ENCODE measurements at places on chromosomes 1 and 21.

DNA sequence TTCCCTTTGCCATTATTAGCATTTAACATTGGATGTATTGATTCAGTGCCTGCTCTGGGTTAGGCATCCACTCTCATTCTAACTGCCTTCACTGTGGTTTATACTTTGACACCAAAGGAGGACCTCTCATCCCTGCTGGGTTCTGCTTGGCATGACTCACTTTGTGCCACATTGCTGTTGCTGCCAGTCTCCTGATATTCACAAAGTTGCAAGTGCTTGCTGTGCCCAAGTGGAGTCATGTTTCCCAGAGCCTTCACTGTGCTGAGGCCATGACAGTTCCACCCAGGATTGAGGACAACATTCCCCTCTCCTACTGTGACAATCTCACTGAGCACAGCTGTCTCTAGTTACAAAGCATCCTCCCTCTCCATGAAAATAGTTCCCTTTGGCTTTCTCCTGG, 519.9 kb upstream of the USP24 start:
- DNase-seq, result no peak

DNA sequence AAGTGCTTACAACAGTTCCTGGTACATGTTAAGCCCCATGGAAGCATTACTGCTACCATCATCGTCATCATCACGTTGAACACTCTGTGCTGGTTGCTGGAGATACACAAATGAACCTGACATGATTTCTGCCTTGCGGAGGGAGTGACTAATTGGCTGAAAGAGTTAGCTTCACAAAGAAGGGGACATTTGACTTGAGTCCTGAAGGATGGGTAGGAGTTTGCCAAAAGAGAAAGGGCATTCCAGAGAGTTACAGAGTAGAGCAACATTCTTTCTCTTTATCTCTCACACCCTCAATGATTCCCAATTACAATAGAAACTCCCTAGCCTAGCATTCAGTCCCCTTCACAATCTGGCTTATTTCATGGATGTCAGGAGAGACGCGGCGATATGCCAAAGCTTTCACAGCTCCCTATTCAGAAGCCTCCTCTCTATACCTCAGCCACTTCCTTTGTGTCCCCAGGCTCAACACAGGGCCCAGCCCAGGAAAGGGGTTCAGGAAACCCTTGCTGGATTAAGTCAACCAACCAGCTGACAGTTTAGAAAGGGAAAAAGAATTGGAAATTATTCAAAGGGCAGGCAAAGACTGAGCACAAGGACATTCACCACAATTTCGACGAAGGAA, 38.0 kb downstream of the SLC1A7 start:
- DNase-seq, result no peak

DNA sequence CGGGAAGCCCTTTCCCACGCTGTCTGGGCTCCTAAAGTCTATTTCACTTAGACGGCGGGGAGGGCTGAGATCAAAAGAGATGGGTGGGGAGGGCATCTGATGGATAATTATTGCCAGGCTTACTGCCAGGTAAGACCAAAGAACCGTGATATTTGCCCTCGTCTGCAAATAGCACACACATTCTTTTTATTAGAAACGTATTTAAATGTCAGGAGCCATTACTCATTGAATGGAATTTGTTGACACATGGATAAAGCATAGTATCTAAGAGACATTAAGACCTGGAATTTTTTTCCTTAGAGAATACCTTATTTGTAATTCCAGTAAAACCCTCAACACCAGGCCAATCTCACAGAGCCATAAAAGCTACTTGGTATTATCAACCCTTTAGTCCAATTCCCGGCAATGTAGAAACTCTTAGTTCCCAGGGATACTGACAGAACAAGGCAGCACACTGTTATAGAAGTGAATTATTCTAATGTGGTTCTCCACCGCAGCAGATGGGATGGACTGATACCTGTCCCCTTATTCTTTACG, 10.6 kb downstream of the URB1 start:
- DNase-seq, result no peak

GRCh38 chr1:239184561-239185244, 201.7 kb upstream of the CHRM3 start:
- no peak for DNase-seq

- no peak for DNase-seq
These were observed 329.4 kb upstream of the ESRRG start for GRCh38 chr1:217052626-217053025.

DNA sequence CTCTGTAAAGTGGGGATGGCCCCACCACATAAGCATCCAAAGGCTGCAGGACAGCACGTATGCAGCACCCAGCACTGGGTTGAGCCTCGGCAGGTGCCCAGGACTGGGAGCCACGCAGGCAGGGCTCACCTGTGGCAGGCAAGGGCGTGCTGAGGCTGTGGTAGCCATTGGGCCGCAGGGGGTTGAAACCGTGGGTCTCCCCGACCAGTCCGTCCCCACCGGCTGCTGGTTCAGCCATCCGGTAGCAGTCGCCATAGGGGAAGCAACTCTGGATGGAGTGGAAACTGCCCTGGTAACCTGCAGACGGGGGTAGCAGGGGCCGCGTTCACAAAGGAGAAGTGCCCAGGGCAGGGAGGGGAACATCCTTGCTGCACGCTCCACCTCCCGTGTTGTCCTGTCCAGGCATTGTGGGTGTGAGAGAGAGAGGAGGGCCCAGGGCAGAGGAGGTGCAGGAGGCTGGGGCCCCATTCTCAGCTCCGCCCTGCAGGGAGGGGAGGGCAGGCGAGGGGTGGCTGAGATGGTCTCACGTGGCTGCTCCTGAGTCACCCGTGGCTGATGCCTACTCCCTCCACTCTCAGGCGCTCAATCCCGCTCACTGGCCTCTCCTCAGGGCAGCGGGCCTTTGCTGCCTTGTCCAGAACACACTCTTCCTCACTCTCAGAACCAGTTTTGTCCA, 49.9 kb downstream of the DMRTB1 start:
- DNase-seq, result no peak

GRCh38 chr1:29224356-29224837, 6.3 kb downstream of the MECR start:
- DNase-seq, result no peak

DNA sequence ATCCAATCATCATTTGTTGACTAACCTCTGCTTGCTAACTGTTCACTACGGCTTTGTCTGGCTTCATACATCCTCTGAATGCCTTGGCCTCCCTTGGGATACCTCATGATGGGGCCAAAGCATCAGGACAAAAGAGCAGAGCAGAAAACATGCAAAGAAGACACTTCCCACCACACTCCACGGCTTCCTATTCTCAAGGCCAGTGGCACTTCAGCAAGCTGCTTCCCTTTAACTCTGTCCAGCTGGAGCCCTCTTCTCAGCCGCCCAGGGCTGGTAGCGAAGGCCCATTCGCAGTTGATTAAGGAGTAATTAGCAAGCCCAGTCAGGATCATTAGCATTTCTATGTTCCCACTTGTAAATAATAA, 224.3 kb upstream of the FGGY start:
- DNase-seq, result no peak

GRCh38 chr1:11682799-11683198, 1.9 kb upstream of the MAD2L2 start:
- no peak for DNase-seq

GRCh38 chr1:200410566-200410878, 686 bp upstream of the ZNF281 start:
- no peak for DNase-seq

DNA sequence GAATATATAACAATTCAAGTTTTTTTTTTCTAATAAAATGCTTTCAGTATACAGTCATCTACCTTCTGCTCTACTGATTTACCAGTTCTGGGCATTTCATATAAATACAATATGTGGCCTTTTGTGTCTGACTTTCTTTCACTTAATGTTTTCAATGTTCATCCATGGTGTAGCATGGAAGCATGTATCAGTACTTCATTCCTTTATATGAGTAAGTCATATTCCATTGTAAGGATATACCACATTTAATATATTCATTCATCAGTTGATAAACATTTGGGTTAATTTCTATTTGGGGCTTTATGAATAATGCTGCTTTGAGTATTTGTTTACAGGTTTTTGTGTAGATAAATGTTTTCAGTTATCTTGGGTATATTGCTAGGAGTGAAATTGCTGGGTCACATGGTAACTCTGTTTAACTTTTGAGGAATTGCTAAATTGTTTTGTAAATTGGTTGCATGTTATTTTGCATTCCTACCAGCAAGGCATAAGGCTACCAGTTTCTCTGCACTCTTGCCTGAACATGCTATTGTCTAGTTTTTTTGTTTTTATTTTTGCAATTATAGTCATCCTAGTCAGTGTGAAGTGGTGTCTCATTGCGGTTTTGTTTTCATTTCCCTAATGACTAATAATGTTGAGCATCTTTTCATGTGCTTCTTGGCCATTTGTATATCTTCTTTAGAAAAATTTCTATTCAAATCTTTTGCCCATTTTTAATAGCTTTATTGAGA, 206.1 kb downstream of the TM2D1 start:
- DNase-seq, result no peak

DNA sequence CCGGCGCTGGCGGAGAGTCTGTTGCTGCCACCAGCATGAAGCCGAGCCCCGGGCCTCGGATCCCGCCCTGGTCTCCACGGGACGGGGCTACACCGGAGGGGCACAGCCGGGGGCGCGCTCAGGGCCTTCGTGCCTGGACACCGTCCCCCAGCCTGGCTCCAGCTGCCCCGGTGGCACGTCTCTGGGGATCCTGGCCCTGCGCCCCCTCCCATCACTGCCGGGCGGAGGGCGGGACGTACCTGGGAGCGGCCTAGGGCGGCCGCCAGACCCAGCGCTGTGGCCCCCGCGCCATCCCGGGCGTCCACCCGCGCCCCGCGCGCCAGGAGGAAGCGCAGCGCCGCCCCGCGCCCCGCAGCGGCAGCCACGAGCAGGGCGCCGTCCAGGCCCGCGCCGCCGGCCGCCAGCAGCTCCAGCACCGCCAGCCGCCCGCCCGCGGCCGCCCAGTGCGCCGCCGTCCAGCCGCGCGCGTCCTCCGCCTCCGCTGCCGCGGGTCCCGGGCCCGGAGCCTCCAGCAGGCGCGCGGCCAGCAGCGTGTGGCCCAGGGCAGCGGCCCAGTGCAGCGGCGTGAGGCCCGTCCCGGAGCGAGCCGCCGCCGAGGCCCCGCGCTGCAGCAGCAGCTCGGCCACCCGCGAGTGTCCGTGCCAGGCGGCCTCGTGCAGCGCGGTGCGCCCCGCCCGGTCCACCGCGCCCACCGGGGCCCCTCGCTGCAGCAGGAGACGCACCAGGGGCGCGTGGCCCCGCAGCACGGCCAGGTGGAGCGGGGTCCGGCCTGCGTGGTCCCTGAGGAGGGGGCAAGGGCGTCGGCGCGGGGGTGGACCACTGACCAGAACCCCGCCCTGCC, 1.0 kb downstream of the ANKRD65 start:
- no peak for DNase-seq

- DNase-seq, result no peak
These were observed 171.6 kb upstream of the KAZN start for GRCh38 chr1:14426854-14427253.

GRCh38 chr1:29944253-29944905, 708.1 kb downstream of the PTPRU start:
- no peak for DNase-seq

GRCh38 chr1:25039229-25039628, 109.2 kb upstream of the RUNX3 start:
- no peak for DNase-seq

GRCh38 chr1:183836598-183836997, 31.7 kb downstream of the RGL1 start:
- no peak for DNase-seq

GRCh38 chr1:83734420-83734819, 264.5 kb downstream of the TTLL7 start:
- no peak for DNase-seq

DNA sequence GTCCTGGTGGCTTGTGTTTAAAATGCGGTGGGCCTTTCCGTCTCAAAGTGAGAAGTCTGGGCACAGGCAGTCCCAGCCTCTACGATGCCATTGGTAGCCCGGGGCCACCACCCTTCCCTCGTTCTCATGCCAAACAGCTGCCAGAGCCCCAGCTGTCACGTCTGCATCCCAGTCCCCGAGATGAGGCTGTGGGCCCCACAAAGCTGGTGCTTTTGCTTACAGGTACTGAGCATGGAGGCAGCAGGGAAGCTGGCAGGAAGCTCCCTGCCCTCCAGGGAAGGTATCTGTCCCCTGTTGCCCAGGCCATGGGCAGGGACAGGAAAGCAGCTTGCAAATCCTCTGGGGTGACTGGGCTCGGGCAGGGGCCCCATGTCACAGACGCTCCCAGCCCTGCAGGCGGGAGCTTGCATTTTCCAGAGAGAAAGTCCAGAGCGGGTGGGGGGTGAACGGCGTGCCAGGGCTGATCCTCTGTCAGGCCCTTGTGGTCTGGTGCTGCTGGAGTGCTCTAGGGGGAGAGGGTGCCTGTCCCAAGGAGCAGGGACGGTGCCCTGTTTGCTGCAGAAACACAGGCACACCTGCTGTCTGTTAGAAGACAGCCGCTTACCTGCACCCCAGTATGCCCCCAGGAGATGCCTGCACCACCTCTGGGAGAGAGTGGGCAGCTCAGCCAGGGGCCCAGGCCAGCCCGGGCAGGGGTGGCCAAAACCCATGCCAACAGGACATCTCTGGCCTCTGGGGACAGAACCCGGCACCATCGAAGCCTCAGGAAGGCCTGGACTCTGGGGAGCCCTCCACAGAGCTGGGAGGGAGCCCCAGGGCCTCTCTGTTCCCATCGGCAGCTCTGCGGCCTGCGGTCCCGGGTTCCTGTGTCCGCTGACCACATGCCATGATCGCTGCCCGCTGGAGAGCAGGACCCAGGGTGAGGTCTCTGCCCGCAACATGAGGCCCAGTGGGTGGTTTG, 45.9 kb downstream of the SLX9 start:
- no peak for DNase-seq

GRCh38 chr1:152879559-152880198, 1.6 kb downstream of the SMCP start:
- no peak for DNase-seq

GRCh38 chr1:234769284-234769985, 159.5 kb upstream of the IRF2BP2 start:
- DNase-seq, result no peak

GRCh38 chr21:31943561-31943960, 70.7 kb downstream of the HUNK start:
- DNase-seq, result no peak

DNA sequence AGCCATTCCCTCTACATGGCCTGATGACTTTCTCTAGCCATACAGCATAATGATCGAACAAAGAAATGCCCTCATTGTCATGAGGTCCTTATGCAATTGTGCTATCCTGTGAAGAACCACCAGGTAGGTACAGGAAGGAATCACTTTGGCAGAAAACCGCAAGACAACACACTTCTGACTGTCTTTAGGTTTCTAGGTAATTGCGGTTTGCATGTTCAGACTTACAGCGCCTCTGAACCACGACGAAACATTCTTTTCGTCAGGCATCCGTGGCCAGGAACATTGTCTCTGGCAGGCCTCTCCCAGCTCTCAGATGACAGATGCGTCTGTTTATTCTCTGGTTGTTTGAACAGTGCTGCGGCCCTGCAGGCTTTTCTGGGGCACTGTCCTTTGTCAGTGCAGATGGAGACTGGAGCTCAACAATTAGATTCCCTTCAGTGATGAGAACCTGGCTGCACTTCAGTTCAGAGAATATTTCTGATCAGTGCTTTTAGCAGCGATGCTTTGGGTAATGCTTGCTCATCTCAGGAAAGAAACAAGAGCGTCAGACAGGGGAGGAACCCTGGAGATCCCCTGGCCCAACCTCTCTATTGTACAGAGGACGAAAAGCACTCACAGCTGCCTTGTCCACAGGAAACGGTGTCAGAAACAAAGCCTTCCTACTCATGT, 63.4 kb downstream of the B3GALT5 start:
- no peak for DNase-seq

GRCh38 chr1:54172614-54173599, 20.1 kb upstream of the CDCP2 start:
- no peak for DNase-seq

GRCh38 chr1:216750031-216750627, 26.9 kb upstream of the ESRRG start:
- peak; percentile 7 for DNase-seq

GRCh38 chr1:31869449-31869848, 53.6 kb upstream of the SPOCD1 start:
- no peak for DNase-seq

- DNase-seq, result no peak
These were observed 118.6 kb upstream of the KAZN start for GRCh38 chr1:14479865-14480264.

All from hypothalamus (tissue), 51 donors.